ENCODE measurements at places on chromosomes 11 and 22. TPM values are rescaled to one million over a fixed set of nuclear protein-coding genes. Genes with fewer than 3 reads are reported as not detected.

MRGPRE gene
- not detected for total RNA-seq

HIC2 gene
- total RNA-seq = 4.9 TPM

SYT7 gene
- total RNA-seq = 0.78 TPM

SSH3 gene
- total RNA-seq = 22.5 TPM

HBB gene
- total RNA-seq = not detected

CADM1 gene
- 2.6 TPM for total RNA-seq

CREB3L1 gene
- total RNA-seq = 0.78 TPM

SLC5A1 gene
- not detected for total RNA-seq

OR5D14 gene
- not detected for total RNA-seq

MMP8 gene
- total RNA-seq = not detected

SMC1B gene
- total RNA-seq = 0.07 TPM

OR52H1 gene
- total RNA-seq = not detected

CDKN1C gene
- 9.0 TPM for total RNA-seq

OR2D2 gene
- total RNA-seq = 0.31 TPM

INSC gene
- total RNA-seq = not detected

TOP3B gene
- total RNA-seq = 56.5 TPM

PNPLA3 gene
- 12.1 TPM for total RNA-seq

FAR1 gene
- 72.3 TPM for total RNA-seq

HBG1 gene
- total RNA-seq = not detected

CECR2 gene
- total RNA-seq = 2.1 TPM

MYEOV gene
- total RNA-seq = 14.4 TPM

B3GAT1 gene
- total RNA-seq = not detected

MS4A3 gene
- total RNA-seq = not detected

GPR83 gene
- not detected for total RNA-seq

SPON1 gene
- total RNA-seq = not detected

INPP5J gene
- 0.49 TPM for total RNA-seq

MAPK8IP1 gene
- 5.3 TPM for total RNA-seq

MS4A6E gene
- total RNA-seq = not detected

WNT7B gene
- not detected for total RNA-seq

OR51T1 gene
- not detected for total RNA-seq

PLAAT5 gene
- total RNA-seq = not detected

KLHDC7B gene
- total RNA-seq = not detected

F2 gene
- not detected for total RNA-seq

GUCY1A2 gene
- total RNA-seq = 0.02 TPM
